Fibroblast of the aortic adventitia (primary cell): ENCODE measurements at places on chromosomes 16 and 17. TPM values are rescaled to one million over a fixed set of nuclear protein-coding genes. Genes with fewer than 3 reads are reported as not detected.

The ABCC11 gene
- 0.09 and 2.0 TPM in 2 replicates for total RNA-seq

The DCXR gene
- 29.3 and 101 TPM in 2 replicates for total RNA-seq

The POLR3E gene
- total RNA-seq, result 8.6 and 29.5 TPM in 2 replicates

The TBC1D3H gene
- total RNA-seq, result not detected in 2 replicates
